WERI-Rb-1 (cell line): ENCODE measurements at places on chromosomes 2 and 18.

DNA sequence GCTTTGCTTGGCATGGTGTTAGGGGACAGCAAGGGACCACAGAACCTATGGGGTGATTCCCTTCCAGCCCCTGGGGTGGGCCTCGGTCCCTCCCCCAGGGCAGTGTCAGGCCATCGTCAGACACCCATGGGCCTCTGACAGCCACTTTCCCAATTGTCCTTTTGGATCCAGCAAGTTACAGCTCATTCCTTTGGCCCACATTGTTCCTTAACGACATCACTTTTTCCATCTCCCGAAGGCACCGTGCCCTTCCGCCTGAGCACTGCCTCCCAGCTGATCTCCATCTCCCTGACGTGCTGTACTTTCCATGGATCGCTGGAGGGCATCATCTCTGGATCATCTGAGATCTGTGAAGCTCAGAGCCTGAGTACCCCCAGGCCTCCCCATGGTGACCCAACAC is 10.4 kb upstream of the KCNK3 start:
- peak; percentile 3 for DNase-seq

DNA sequence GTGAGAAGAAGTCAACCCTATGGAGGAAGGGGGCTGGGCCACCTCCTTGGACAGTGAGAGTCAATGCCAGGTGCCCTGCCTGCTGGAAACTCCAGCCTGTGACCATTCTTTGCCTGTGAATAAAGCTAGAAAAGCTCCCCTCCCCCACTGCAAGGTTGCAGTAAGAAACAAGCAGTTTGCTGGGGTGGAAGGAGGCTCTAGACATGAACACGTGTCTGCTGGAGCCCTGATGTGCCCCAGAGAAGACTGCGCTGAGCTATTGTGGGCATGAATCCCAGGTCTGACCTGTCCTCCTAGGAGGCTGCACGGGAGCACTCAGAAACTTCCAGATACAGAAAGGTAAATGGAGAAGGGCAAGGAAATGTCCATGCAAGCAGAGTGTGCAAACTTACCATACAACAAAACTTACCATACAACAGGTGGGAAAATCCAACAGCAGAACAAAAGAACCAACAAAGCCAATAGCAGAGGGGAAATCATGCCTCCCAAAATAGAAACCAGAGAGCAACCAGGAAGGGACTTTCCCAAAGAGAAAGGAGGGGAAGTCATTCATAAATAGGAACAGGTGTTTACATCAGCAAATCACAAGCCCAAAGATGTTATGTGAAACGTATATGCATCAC is 278.7 kb downstream of the BCL2 start:
- no peak for DNase-seq

- DNase-seq: no peak
These were observed 3.0 kb downstream of the CLEC4F start for GRCh38 chr2:70817284-70817954.

GRCh38 chr2:166304656-166305055 is 71.1 kb downstream of the SCN9A start:
- DNase-seq: no peak
